ENCODE measurements at places on chromosomes 16 and 17.

DNA sequence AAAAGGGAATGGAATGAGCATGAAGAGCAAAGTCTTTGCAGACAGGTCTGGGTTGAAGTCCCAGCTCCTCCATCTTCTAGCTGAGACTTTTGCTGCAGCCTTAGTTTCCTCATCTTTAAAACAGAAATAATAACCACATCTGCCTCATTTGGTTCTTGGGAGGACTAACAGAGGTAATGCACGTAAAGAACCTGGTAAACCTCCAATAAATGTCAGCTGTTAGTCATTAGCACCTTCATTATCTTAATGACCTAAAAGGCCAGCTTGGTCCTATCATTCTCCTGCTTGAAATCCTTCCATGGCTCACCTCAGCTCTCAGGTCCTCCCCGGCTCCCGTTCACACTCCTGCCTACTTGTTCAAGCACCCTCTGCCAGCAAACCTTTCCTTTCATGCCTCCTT, 51.8 kb downstream of the SKAP1 start:
- no peak for DNase-seq

DNA sequence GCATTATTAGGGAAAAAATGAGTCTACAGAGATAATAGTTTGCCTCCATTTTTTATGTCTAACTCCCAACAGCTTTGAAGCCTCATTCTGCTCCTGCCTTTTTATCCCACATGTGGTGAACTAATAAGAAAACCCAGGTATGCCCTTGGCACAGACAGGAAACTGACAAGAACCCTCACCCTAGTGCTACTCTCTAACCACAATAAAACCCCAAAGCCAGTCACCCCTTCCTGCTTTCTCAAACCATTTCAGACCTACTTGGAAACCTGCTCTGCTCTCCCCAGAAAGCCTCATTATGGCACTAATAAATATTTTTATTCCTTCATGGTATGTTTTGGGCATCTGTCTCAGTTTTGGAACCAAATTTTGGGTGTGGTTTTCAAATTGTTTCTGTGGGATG, 3.9 kb upstream of the MARVELD3 start:
- DNase-seq = no peak

DNA sequence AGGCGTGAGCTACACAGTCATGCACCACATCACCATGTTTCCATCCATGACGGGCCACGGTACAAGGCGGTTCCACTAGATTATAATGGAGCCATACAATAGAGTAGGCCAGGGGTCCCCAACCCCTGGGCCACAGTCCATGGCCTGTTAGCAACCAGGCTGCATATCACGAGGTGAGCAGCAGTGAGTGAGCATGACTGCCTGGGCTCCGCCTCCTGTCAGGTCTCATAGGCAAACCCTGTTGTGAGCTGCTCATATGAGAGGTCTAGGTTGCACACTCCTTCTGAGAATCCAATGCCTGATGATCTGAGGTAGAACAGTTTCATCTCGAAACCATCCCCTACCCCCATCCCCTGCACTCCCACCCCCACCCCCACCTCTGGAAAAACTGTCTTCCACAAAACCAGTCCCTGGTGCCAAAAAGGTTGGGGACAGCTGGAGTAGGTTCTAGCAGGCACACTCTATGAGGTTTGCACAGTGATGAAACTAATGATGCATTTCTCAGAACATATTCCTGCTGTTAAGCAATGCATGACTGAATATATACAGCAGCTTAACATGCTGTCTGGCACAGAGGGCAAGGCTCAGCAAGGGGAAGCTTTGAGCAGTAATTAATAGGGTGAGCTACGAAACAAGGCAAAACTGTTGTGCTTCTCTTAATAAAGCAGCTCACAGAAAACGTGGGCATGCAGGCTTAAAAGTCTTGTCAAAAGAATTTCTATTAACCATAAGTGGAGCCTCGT, 108.0 kb downstream of the VPS53 start:
- DNase-seq = no peak

- no peak for DNase-seq
These were observed 3.8 kb upstream of the CHD3 start for GRCh38 chr17:7884581-7885366.

GRCh38 chr16:12111223-12111622, 134.7 kb downstream of the SNX29 start:
- DNase-seq = no peak

GRCh38 chr17:45307290-45308015, 9.4 kb downstream of the MAP3K14 start:
- no peak for DNase-seq

DNA sequence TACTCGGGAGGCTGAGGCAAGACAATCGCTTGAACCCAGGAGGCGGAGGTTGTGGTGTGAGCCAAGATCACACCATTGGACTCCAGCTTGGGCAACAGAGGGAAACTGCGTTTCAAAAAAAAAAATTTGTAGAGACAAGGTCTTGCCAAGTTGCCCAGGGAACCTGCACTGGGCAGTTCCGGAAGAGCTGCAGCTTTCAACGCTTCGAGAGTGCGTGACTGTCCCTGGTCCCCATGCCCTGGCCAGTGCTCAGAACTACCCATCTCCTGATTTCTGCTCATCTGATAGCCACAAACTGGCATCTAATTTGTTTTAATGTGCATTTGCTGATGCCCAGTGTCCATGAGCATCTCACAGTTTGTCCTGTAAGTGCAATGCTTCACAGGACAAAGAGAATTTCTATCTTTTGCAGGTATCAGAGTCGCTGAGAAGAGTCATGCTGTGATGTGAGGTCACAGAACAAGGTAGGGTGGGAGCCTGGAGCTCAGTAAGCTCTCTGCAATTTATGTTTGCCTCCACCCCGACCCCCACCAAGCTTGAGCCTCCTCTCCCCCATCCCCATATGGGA, 3.9 kb downstream of the ACTG1 start:
- DNase-seq = no peak

- DNase-seq = no peak
These were observed 346.6 kb downstream of the PMP22 start for GRCh38 chr17:14918540-14918939.

DNA sequence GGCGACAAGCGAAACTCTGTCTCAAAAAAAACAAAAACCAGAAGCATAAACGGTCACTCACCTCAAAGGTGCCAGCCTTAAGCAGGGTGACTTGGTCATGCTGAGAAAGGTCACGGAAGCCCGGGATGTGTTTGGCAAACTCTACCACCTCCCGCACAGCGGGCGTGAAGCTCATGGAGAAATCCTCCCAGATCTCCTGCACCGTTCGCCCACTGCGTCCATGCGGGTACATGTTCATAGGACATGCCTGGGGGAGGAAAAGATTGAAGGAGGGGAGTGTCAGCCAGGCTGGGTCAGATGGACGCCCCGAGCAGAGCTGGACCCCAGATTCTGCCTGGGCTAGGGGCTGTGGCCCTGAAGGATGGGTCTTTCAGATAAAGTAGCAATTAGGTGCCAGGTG, 5.5 kb downstream of the NR1D1 start:
- no peak for DNase-seq

- DNase-seq = no peak
These were observed 2.9 kb downstream of the IKZF3 start for GRCh38 chr17:39861235-39861634.

- peak; percentile 46 for DNase-seq
These were observed 9.5 kb upstream of the GJD3 start for GRCh38 chr17:40373999-40374398.

DNA sequence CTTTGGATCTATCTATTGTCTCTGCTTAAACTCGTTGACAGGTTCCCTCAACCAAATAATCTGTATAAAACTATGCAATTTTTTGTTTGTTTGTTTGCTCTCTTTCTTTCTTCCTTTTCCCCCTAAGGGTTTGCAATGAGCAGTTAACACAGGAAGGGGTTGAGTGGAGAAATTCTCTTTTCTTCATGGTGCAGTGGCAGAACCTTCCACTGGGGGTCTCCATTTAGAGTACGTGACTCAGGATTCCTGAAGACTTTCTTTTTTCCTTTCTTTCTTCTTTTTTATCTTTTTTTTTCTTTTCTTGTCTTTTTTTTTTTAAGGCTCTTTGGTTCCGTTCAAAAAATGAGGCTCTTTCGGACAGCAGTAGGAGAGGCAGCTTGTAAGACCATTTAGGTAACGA, 19.5 kb upstream of the RBFOX1 start:
- no peak for DNase-seq

DNA sequence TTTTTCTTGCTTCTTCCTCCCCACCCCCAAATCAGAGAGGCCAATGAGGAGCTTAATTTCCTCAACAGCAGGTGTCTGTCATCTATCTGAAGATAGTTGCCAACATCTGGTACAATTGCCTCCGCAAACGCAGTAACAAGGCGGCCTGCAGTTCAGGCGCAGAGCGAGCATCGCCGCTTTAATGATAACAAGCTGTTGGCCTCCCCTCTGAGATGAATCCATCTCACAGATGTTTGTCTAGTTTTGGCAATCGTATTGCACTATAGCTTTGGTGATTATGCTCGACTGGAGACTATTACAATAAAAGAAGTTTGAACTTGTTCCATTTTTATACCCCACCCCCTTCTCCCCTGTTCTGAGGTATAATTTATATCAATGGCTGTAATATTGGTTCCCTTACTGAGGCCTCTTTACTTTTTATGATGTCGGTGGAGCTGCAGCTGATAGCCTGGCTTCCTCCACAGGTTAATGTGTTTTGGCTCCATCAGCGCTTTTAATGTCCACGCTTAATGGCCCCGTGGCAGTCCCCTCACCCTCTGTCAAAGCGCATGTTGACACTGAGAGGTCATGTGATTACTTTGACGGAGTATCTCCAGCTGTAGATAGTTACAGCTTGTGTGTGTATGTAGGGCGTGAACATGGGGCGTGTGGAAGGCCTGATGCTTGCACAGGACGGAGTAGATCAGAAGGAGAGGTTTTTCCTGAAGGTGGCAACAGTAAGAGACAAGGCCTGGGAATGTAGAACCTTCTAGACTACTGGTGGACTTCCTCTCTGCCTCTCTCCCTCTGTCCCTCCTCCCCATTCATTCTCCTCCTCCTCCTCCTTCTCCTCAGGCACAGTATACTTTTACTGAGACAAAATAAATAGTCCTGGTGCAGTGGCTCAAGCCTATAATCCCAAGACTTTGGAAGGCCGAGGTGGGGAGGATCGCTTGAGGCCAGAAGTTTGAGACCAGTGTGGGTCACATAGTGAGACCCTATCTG, 164.7 kb downstream of the MSI2 start:
- DNase-seq = peak; percentile 71

DNA sequence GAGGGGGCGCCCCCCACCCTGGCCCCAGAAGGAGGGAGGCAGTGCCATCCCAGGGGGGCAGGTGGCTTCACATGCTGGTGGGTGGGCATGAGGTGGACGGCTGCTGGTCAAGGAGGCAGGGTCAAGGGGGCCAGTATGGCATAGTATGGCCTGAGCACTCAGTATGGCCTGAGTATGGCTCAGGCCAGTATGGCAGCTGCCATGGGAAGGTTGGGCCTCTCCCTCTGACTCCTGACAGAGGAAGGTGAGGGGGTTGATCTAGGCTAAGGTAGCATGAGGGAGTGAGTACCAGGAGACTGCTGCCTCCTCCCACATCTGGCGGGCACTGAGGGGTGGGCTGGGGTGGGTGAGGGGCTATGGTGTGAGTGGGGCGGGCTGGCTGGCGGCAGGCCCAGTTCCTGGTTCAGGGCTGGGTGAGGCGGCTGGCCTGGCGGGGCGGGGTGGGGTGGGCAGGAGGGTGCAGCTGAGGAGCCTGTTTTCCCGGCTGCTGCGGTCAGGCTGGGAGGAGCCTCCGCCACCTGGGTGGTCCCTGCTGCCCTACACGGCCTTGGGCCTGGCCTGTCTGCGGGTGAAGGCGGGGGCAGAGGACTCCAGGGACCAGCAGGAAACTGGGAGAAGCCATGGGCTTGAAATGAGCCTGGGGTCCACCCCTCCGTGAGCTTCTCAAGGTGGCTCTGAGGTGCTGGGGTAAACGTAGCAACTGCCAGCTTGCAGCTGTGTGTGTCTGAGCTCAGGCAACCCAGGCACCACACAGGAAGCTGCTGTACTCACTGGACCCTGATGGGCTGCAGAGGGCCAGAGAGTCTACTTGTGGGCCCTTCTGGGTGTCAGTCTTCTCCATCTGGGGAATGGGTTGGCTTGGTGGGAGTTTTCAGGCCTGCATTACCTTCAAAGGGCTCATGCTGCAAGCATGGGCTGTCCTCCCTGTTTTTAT, 57.0 kb downstream of the RAI1 start:
- DNase-seq = peak; percentile 80

- no peak for DNase-seq
These were observed 33.3 kb upstream of the RGS9 start for GRCh38 chr17:65103896-65104295.

DNA sequence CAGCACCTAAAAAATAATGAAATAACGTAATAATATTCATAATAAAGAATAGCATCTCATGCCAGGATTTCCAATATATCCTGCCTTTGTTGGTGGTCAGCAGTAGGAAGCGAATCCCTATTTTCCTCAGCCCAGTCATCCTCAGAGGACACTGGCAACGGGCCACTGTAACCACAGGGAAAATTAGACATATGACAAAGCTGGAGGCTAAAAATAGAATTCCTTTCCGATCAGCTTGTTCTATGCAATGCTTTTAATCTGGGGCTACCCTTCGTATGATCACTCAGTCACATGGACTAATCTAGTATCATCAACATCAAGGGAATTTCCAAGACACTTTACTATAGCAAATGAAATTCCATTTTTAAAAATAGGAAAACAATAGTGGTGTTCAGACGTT, 246.9 kb upstream of the KCNJ16 start:
- no peak for DNase-seq

DNA sequence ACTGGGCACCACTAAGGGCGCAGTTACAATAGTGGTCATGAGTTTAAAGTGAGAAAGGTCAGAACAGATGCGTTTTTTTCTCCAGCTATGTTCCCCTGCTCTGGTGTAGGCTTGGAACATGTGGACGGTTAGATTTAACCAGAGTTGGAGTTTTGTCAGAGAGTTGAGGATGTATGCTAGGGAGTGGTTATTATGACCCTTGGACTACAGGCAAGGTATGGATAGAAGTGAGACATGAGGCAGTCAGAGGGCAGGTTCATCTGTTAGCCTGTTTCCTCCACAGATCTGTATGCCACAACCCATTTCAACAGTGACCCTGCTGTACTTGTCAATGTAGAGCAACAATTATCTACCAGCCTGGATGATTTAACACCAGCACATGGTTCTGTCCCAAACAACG, 22.6 kb downstream of the TPPP3 start:
- peak; percentile 33 for DNase-seq

DNA sequence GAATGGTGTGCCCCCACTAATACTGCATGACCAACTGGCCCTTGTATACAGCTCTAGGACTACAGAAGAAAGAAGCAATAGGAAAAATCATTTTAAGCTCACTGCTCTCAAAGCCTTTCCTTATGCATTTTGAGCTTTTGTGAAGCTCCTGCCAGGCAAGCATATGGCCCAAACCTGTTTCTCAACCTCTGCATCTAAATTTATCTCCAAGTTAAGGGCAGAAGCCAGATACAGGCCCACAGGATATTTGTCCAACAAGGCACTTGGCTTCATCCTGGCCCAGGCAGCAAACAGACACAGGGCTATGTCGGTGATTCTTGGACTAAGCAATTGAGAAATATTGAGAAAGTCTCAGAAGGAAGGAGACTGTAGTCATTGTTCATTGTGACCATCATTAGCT, 43.9 kb downstream of the CCT6B start:
- no peak for DNase-seq

- no peak for DNase-seq
These were observed 2.9 kb downstream of the PPM1D start for GRCh38 chr17:60602871-60603270.
